ENCODE measurements at places on chromosomes 3 and 15. TPM values are rescaled to one million over a fixed set of nuclear protein-coding genes. Genes with fewer than 3 reads are reported as not detected.

DNA sequence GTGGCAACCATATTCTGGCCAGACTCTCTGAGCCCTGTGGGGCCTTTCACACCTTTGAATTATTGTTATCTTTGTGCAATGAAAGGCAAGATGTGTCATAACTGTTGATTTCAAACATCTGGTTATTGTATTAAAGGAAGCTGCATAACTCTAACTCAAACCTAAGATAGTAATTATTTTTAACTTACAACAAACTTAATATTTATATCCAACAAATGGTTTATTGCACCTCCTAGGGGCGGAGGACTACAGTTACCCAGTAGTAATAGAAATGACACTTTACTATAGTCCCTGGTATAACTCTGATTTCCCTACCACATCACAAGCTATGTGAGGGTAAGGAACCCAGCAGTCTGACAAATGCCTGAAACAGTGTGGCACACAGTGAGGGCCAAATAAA, 363.9 kb upstream of the SUCLG2 start:
- DNase-seq, result no peak

GRCh38 chr3:72335458-72336095, 512.7 kb downstream of the SHQ1 start:
- no peak for DNase-seq

- DNase-seq, result no peak
These were observed 1.7 kb downstream of the P2RY13 start for GRCh38 chr3:151327571-151328198.

Gene ABHD6
- total RNA-seq, result 9.1 TPM

GRCh38 chr3:184748219-184749135, 36.6 kb upstream of the MAGEF1 start:
- DNase-seq, result peak; percentile 11

Gene GP9
- not detected for total RNA-seq

DNA sequence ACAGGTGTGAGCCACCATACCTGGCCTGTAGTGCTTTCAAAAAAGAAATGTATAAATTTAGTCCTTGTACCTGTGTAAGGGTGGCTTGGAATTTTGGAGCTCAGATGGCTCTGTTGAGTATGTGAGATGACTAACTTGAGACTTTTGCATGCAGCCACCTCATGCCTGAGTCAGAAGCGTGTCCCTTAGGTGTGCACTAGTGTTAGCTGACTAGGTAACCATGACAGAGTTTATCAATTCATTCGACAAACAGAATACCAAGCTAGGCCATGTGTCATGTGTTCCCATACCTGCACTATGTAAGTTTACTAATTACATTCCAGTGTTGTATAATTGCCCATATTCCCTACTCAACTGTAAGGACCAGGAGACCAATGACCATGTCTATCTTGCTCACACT, 4.0 kb upstream of the ZNF639 start:
- DNase-seq, result no peak

Gene ZNF662
- 3.1 TPM for total RNA-seq

DNA sequence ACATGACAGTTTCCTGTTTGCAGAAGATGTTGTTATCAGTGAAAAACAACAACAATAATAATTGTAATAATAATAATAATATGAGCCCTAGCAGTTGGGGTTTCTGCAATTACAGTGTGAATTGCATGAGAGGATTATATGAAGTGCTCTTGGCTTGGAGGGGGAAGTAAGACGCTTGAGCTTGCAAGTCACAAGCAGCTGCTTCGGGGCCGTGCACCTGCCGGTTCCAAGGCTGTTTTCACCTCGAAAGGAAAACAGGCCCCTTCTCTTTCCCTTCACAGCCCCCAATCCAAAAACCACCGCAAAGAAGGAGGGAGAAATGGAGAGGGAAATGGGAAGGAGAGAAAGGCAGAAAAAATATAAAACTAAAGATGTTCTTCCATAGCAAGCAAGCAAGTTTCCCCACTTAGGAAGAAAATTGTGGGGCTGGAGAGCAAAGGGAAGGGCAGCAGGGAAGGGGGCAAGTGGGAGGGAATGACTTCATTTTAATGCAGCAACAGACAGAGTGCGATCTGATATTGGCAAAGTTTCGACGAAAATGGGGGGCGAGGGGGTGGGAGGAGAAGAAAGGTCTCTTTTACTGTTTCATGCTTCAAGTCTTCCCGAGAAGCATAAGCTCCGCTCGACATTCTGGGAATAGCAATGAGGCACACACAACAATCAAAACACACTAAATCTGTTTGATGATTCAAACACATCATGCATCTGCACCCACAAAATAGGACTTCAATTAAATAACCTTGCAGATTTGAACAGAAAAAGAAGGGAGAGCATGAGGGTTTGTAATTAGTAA, 284.2 kb upstream of the ATP11B start:
- no peak for DNase-seq

DNA sequence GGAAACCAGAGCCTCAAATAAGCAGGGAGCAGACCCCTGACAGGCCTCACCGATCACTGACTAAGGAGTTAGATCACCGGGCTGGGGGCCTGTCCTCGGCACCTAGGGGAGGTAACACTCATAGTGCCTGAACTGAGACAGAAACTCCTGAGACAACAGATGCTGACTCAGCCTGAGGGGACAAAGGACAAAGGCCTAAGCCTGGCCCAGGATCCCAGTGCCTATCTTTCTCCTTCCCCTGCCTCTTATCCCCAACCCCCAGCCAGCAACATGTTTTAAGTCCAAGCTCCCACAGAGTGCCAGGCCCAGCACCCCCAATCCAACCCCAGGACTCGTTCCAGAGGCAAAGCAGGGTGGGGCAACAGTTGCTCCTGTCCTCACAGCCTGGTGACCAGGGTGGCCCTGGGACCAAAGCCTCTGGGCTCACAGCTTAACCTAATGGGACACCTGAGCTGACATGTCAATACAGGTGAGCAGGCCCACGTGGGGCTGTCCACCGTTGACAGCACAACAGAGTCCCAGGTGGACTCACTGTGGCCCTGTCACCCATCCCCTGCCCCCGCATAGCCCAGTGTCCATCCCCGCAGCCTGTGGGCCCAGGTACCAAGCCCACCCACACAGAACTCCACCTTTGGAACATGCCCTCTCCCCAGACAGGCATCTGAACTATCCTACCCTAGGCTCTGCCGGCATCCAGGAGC, 37.4 kb downstream of the ADCY5 start:
- peak; percentile 31 for DNase-seq

DNA sequence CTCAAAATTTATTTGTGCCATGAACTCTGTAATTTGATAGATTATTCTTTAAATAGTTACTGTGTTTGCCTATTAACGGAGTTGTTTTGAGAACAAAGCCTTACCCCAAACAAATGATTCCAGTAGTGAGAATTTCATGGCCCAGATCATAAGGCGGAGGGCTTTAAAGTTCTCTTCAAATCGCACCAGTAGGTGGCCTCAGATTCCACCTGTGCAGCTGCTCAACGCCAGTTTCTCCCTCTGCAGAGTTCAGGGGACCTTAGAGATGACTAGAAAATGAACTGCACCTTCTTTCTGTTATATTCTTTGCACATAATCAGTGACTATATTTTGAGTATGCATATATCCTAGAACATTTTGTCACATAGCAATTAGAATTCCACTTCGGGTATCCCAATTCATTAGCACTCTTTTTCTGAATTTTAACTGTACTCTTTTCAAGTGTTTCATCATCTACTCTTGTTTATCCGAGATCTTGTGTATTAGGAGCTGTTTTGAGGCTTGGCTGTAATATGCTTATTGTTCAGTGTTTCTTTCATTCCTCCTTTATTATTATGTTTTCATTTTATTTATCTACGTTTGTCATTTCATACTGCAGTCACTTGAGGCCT, 232.6 kb upstream of the CHRM5 start:
- no peak for DNase-seq

DNA sequence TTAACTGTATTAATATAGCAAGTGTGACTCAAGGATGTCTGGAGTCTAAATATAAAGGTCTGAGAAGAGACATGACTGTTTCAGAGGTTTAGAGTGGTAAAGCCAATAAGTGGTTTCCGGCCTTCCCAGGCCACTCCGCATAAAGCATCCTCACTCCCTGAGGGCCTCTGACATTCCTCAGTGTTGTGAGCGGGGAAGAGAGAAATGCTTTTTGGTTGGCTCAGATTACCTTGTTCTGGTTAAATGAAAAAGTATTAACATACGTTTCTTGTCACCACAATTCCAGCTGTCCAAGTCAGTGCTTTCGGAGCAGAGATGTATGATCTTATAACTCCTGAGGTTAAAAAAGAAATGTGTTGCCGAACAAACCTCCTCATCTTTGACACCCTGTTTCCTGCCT, 103.8 kb downstream of the RBMS3 start:
- no peak for DNase-seq

DNA sequence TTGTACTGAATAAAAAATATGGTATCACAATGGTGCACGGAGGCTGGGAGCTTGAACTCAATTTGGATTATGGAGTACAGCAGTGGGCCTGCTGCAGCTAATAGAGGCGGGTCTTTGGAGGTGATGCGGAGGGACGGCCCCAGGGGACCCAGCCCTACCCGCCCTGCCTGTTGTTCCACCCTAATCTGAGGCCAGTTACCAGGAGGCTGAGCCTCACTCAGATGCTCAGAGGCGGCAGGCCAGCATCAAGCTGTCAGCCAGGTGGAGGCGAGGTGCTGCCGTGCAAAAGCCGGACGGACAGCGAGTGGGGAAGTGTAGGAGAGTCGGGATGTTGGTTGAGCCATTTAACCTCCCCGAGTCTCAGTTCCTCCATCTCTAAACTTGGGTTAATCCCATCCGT, 218.5 kb upstream of the RGMA start:
- DNase-seq, result no peak

GRCh38 chr15:99495430-99496301, 70.1 kb upstream of the MEF2A start:
- no peak for DNase-seq

- no peak for DNase-seq
These were observed 14.5 kb upstream of the IL16 start for GRCh38 chr15:81182031-81182755.

Gene USP8
- total RNA-seq, result 43.3 TPM

- DNase-seq, result no peak
These were observed 40.4 kb upstream of the CHMP2B start for GRCh38 chr3:87186608-87187159.

Gene CAPN3
- 3.8 TPM for total RNA-seq

- DNase-seq, result no peak
These were observed 141.2 kb upstream of the SLC7A14 start for GRCh38 chr3:170726976-170727661.

Gene SLC6A1
- total RNA-seq, result 0.62 TPM

Gene SNTN
- total RNA-seq, result not detected

Gene DNAH1
- total RNA-seq, result 2.3 TPM

GRCh38 chr3:153331676-153332075, 169.7 kb downstream of the RAP2B start:
- DNase-seq, result no peak

DNA sequence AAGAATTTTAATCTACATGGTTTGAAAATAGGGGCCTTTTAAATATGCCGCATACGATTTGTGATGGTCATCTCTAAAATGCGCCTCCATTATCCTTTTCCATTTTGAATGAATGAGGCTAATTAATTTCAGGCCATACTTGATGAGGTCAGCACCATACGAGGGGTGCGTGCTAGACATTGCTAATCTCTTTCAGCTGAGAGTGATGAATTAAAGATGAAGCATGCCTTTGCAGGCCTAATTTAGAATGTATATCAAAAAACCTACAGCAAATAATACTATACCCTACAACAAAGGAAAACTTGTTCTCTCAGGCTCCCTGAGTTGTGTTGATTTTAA, 18.6 kb upstream of the NR2F2 start:
- DNase-seq, result no peak

GRCh38 chr3:187213616-187214015, 16.3 kb downstream of the RTP1 start:
- DNase-seq, result no peak

Gene RHCG
- not detected for total RNA-seq

GRCh38 chr15:76398317-76399104, 61.9 kb downstream of the ISL2 start:
- DNase-seq, result no peak

DNA sequence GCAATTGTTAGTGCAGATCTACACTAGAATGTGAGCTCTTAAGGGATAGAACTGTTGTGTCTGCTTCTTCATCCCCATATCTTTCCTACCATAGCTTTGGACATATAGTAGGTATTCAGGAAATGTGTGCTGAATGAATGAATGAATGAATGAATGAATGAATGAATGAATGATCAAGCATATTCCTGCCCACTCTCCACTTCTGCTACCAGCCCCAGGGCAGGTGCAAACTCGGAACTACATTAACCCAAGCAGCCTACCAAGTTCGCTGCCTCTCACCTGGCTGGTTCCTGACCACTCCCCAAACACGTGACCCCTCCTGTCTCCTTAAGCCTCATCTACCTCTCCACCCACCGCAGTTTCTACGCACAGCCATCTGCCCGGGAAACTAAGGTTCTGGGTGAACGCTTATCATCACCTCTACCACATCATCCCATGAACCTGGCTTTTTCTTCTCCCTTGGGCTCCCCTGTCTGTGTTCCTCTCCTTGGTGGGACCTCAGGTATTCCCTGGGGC, 26.8 kb downstream of the PAQR5 start:
- no peak for DNase-seq

Gene CDHR4
- total RNA-seq, result not detected

- DNase-seq, result no peak
These were observed 420.5 kb upstream of the WNT5A start for GRCh38 chr3:55907616-55908015.

Gene CNTN6
- total RNA-seq, result 0.07 TPM

DNA sequence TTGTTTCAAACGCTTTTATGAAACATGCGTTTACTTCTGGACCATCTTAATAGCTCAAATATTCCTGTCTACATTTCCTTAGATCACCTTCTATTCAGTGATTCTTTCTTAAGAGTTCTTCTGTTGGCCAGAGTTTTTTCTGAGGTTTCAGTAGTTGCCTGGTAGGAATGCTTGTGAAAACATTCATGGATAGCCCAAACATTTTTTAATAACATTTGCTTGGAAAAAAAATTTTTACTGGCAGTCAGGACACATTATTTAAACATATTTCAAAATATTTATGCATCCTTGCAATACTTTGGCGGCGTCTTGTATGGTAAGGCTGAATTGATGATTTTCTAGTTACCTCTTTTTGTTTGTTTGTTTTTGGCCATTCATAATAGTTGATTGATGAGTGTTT, 47.4 kb upstream of the ZBTB20 start:
- DNase-seq, result no peak

Gene CAND2
- 69.2 TPM for total RNA-seq

Gene ACP3
- total RNA-seq, result 1.1 TPM

- no peak for DNase-seq
These were observed 87.8 kb downstream of the P3H2 start for GRCh38 chr3:190032923-190033322.

DNA sequence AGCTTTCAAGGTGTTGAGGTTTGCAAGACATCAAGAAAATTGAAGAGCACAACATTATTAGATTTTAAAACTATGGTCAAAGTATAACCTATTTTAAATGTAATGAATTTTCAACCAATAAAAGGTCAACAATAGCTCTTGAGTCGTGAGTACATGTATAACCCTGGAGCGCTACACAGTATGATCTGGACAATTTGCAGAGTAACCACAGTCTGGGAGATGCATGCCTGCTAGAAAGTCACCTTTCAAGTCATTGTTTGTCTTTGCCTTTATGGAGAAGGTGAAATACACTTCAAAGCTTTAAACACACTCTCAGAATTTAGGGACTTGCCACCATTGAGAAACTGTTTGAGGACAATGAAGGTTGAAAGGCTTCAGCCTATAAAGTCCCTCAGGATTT, 112.6 kb upstream of the ALCAM start:
- no peak for DNase-seq

Gene AZI2
- total RNA-seq, result 41.4 TPM

- no peak for DNase-seq
These were observed 106.6 kb downstream of the PIK3R4 start for GRCh38 chr3:130640027-130640426.

GRCh38 chr3:119529883-119530282, 29.5 kb downstream of the CD80 start:
- no peak for DNase-seq
